ENCODE measurements at places on chromosomes 16 and 17.

GRCh38 chr17:4004517-4005295, 40.5 kb upstream of the ATP2A3 start:
- no peak for DNase-seq

GRCh38 chr17:21089145-21089544, 37.6 kb upstream of the DHRS7B start:
- no peak for DNase-seq

GRCh38 chr16:3642397-3643094, 11.9 kb upstream of the DNASE1 start:
- no peak for DNase-seq

DNA sequence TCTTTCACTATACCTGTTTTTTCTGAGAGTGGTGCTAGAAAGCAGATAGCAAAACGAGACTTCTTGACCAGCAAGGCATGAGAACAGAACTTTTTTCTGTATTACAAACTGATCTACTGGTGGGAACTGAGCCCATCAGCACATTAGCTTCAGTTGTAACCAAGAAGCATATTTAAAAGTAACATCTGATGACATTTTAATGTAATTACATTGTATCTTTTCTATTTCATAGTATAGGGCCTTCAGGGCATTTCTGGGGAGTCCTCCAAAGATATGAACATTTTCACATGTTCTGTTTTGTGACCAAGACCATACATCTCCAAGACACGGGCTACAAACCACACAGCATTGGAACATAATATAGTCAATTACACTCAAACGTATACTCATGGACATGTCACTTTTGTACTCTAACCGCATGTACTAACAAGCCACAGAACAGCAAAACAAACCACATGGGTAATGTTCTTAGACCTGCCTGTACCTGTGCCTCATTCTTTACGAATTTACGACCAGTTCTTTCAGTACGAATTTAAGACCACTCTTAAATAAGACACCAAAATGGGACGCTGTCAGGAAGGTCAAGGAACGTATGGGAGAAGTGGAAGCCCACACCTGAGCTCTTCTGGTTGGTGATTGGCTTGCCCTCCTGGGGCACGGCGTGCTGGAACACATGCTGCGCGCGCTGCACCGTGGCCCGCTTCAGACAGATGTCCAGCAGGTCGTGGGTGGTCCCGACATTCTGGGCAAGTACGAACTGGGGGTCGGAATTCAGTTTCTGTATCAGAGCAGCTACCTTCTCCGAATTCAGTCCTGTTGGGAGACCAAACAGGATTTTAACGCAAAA, 825 bp downstream of the BLMH start:
- no peak for DNase-seq

- no peak for DNase-seq
Observed at GRCh38 chr16:56272583-56272894, 81.2 kb downstream of the GNAO1 start.

- DNase-seq = no peak
Observed at GRCh38 chr17:56641894-56642293, 48.4 kb downstream of the NOG start.

GRCh38 chr16:72957303-72958277, 90.3 kb downstream of the ZFHX3 start:
- no peak for DNase-seq

DNA sequence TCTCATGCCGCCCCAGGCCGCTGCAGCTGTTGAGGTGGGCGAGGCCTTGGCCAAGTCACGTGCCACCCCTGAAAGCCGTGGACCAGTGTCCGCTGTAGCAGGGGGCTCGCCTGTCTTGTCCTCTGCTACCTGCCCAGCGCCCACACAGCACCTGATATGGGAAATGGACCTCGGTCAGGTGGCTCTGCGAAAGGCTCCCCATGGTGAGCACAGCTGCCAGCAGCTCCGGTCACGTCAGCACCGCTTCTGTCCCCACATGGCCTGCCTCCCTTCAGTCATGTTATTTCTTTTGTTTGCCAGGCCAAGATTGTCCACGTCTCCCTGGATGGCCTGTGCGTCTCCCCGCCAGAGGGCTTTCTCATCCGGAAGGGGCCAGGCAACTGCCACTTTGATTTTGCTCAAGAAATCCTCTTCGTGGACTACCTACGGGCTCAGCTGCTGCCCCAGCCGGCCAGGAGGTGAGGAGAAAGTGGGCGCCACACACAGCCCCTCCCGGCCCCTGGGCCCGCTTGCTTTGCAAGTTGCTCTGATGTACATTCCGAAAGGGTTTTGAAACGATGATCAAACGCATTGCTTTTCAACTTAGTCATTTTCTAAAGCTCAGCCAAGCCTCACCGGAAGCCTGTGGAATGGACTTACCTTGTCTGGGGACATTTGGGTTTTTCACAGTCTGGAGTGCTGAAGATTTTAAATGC, 219.8 kb downstream of the KATNIP start:
- DNase-seq = no peak

GRCh38 chr16:12061336-12062055, 85.0 kb downstream of the SNX29 start:
- DNase-seq = no peak

GRCh38 chr16:57325458-57325857, 33.1 kb upstream of the CCL22 start:
- DNase-seq = no peak

GRCh38 chr16:75305364-75306098, 54.1 kb upstream of the BCAR1 start:
- peak; percentile 64 for DNase-seq

DNA sequence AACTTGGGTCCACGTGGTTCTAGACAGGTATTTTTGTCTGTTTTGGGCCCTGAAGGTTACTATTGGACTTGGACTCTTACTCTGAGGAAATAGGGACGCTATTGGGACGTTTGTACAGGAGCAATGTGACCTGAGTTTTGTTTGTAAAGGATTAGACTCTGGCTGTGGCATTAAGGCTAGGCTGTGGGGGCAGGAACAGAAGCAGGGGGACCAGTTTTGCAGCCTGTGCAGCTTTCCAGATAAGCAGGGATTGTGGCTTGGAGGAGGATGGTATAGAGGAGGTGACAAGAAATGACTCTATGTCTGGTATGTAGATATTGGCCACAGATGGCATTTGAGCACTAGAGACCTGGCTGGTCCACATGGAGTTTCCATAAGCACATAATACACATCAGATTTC, 12.8 kb downstream of the NOD2 start:
- no peak for DNase-seq

GRCh38 chr17:66351033-66351432, 48.6 kb downstream of the PRKCA start:
- no peak for DNase-seq

GRCh38 chr16:912322-912683, 58.5 kb downstream of the LMF1 start:
- no peak for DNase-seq

- no peak for DNase-seq
Observed at GRCh38 chr17:71398025-71398424, 722.8 kb upstream of the SOX9 start.

DNA sequence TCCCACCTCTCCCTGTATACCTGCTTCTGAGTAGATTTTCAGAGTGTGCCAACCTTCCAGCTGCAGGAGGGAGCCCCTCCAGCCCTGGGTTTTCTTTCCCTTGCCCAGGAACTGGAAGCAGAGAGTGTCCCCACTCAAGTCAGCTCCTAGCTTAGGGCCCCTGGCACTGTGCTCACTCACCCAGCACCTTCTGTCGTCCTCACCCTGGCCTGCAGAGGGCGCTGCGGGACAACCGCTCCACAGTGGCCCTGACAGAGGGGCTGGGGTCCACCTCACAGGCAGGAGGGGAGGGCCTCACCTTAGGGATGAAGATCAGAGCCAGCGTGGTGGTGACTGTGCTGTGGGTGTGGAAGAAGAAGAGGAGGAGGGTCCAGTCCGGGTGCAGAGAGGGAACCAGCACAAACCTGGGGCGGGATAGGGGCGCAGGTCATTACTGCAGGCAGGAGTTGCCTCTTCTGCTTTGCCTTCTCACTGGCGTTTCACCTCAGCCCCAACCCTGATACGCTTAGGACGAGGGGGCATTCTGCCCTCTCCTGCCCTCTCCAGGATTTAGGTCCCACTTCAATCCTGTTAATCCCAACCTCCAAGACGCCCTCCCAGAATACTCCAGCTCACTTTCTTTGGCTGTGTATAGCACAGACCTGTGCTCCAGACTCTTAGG, 10.0 kb downstream of the GPR179 start:
- no peak for DNase-seq

DNA sequence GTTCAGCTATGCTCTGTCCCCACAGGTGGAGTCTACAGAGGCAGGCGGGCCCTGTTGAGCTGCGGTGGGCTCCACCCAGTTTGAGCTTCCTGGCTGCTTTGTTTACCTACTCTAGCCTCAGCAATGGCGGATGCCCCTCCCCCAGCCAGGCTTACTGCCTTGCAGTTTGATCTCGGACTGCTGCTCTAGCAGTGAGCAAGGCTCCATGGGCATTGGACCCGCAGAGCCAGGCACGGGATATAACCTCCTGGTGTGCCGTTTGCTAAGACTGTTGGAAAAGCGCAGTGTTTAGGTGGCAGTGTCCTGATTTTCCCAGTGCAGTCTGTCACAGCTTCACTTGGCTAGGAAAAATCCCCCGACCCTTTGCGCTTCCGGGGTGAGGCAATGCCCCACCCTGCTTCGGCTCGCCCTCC, 89.1 kb downstream of the BCAS3 start:
- no peak for DNase-seq

GRCh38 chr17:17077861-17078732, 35.8 kb downstream of the MPRIP start:
- DNase-seq = no peak

DNA sequence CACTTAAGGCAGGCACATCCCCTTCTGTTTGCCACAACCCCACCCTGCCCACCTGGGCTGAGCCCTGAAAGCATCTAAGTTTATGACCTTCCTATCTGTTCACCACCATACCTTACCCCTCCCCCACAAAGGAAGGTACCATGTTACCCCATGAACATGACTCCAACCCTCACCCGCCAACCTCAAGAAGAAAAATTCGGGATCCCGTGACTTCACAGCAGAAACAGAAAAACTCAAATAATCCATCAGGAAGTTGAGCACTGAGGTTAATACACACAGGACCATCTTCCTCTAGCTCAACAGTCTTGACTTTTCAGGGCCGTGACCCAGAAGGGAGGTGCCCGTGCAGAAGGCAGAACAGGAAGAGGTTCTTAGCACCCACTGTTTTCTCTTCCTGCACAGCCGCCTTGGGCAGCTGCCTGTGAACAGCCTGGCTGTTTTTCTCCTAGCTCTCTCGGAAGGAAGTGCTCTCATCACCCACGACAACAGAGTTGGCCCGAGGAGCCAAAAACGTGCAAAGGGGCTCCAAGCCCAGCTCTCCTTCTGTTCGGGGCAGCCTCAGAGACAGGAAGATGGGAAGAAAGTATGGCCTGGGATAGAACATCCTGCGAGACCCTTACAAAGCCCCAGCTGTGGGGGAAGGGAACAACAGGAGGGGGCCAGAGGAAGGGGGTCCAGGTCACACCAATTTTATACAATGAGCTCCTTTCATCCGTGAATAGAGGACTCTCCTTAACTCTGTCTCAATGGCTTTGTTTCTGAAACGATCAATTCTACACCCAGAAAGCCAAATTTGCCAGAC, 101.1 kb downstream of the XYLT1 start:
- no peak for DNase-seq

DNA sequence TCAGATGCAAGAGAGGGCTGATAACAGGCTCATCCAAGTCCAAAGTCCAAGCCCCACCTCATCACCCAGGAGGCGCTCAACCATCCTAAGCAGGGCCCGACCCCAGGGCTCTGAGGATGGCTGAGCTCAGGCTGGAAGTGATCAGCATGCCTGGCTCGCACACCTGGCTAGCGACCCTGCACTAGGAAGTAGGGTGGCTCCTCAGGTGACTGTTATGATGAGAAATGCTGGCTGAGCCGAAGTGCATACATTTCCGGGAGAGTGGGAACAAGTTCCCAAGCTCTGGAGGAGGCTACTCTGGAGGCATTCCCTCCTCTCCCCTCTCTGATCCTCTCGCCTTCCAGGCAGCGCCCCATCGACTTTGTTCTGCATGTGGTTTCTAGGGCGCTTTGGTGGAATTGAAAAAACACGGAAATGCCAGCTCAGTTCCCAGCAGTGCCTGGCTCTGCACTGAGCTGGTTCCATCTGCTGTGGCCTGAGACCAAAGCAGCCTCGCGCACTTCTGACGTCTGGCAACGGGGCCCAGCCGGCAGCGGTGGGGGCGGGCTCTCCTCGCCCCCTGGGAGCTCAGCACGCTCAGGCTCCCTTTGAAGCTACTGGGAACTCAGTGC, 130.3 kb downstream of the IRF8 start:
- peak; percentile 74 for DNase-seq

DNA sequence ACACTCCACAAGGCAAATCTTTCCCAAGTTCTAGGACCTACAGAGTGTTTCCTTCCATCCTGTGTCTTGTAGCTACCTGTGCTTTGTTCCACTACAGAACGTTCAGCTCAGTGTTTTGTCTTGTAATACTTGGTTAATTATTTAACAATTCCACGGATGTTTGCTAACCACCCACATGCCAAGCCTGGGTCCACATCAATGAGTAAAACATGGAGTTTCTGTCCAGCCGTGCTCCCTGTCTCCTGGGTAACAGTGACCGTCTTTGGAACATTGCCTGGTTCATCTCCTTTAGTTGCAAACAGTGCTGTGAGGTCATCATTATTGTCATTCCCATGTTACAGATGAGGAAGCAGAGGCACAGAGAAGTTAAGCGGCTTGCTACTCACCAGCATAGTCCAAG, 41.3 kb downstream of the IRF8 start:
- DNase-seq = no peak

All from skin of body (tissue), 3 donors.